Activated CD8-positive, alpha-beta memory T cell treated with anti-CD3 and anti-CD28 coated beads for 4 hours (primary cell): ENCODE measurements at places on chromosomes 12 and 14.

GRCh38 chr14:92830902-92831301 lies 36.8 kb downstream of the GOLGA5 start:
- DNase-seq: no peak

DNA sequence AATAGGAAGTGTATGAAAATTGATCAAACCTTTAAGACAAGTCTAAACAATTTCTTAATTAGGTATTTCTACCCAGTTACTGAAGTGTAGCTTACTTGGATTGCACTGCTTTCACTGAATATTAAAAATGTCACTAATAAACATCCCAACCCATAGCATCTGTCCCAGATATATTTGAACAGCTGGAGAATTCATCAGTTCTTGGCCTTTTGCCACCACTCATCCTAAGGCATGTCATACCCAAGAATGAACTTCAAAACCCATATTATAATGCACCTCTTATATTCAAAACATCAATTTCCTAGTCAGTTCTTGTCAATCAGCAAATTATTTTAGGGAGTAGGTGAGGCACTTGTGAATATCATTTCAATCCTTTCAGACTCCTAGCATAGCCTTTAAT lies 392.3 kb downstream of the PAWR start:
- no peak for DNase-seq

GRCh38 chr12:96073346-96074330 lies 38.3 kb upstream of the LTA4H start:
- no peak for DNase-seq

DNA sequence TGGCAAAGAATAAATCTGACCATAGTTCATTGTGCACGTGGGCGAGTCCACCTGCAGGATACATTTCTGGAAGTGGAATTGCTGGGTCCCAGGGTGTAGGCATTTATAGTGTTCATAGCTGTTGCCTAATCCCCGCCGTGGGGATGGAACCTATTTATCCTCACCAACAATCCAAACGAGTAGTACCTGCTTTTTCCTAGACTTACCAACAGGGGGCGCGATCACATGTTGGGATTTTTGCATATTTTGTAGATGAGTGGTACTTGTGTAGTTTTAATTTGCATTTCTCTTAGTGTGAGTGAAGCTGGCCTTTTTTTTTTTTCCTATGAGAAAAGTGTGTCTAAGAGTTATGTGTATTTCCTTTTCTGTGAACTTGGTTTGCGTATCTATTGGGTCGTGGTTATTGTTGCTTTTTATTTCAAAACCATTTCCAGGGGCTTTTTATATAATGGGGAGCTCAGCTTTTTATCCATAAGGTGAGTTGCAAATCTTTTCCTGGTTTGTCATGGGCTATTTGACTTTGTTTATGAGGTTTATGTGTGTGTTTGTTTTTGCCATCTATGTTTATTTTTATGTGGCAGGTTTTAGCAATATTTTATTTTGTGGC lies 67.2 kb downstream of the CCDC92 start:
- DNase-seq: peak; percentile 44

GRCh38 chr14:96916751-96917150 lies 119.6 kb downstream of the VRK1 start:
- DNase-seq: no peak
